ENCODE measurements at places on chromosomes 1 and 21. TPM values are rescaled to one million over a fixed set of nuclear protein-coding genes. Genes with fewer than 3 reads are reported as not detected.

The LRRC38 gene
- polyA plus RNA-seq = 36.9 TPM

The NTPCR gene
- polyA plus RNA-seq = 35.3 TPM

The OR2T35 gene
- not detected for polyA plus RNA-seq

- DNase-seq = no peak
These were observed 4.6 kb downstream of the ERG start for GRCh38 chr21:38493549-38494250.

GRCh38 chr1:46220808-46221207 is 17.7 kb downstream of the LURAP1 start:
- no peak for DNase-seq

- no peak for DNase-seq
These were observed 22.9 kb upstream of the ARHGEF10L start for GRCh38 chr1:17516303-17517214.

GRCh38 chr1:171988243-171988885 is 147.1 kb downstream of the DNM3 start:
- DNase-seq = no peak

DNA sequence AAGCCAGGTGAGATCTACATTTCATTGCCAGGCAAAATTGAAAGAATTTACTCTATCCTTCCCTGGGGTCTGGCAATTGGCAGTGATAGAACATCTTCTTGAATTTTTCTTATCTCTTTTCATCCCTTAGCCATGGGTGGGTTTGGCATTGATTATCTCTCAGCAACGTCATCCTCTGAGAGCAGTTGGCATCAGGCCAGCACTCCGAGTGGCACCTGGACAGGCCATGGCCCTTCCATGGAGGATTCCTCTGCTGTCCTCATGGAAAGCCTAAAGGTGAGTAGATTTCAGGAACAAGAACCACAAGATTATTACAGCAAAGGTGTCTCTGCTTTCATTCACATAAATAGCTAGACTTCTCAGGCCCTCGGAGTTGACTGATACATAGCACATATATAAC is 39.3 kb downstream of the NCF2 start:
- no peak for DNase-seq

Data from muscle of back (tissue), 13 donors.